ENCODE measurements at places on chromosomes 1 and 21.

DNA sequence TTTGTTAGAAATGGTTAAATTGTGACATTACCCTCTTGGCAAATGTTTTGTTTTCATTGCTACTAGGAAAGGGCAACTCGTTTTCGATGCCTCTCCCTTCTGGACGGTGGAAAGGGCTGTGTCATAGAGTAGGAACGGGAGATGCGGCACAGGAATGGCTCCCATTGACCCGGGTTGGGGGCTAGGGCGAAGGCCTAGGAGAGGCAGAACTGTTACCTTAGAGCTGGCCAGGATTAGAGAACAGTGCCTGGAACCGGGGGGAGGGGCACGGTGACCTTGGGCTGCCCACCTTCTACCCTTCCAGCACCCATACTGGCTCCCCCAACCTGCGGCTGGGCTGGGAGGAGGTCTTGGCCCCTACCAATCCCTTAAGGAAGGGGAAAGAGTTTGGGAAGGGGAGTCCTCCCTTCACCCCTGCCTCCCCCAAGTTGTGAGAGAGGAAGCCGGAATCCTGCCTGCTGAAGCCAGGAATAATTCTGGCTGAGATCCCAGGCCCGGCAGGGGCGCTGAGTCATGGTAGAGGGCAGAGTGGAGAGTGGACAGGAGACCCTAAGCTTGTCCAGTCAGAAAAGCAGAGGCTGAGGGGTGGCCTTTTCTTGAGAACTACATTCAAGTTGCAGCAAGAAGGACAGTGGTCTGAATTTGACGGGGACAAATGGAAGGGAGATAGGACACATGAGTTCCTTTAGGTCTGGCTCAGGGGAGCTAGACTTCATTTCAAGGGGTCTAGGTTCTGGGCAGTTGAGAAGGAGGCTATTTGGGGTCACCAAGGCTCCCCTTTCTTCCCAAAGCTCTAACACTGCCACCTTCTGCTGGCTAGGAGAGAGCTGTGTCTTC is 8.2 kb downstream of the LMNA start:
- DNase-seq = no peak

GRCh38 chr1:236877661-236878060 is 82.6 kb downstream of the MTR start:
- no peak for DNase-seq

DNA sequence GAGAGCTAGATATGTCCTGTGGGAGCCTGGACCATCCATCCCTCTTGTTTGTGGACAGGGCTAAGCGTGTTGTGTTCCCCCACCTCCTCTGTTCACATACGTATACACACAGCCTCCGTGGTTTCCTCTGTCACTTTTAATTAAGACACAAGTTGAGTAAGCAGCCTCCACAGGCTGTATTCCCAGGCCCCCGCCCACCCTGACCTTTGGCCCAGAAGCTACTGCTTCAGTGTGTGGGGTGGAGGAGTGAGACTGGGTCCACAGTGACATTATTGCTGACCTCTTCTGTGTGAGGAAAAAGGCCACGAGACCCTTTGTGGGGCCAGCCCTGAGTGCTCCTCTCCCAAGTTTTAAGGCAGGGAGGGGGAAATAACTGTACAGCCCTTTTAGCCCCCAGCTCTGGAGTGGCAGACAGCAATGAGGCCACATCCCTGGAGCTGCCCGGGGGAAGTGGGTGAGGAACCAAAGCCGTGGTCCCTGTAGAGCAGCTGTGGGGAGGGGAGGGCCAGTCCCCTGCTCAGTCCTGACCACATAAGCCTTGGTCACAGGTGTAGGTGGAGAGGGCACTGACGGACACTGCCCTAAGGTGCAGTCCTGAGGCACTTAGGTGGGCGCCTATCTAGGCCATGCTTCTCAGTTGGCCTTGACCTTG is 4.4 kb downstream of the ELOVL1 start:
- no peak for DNase-seq

DNA sequence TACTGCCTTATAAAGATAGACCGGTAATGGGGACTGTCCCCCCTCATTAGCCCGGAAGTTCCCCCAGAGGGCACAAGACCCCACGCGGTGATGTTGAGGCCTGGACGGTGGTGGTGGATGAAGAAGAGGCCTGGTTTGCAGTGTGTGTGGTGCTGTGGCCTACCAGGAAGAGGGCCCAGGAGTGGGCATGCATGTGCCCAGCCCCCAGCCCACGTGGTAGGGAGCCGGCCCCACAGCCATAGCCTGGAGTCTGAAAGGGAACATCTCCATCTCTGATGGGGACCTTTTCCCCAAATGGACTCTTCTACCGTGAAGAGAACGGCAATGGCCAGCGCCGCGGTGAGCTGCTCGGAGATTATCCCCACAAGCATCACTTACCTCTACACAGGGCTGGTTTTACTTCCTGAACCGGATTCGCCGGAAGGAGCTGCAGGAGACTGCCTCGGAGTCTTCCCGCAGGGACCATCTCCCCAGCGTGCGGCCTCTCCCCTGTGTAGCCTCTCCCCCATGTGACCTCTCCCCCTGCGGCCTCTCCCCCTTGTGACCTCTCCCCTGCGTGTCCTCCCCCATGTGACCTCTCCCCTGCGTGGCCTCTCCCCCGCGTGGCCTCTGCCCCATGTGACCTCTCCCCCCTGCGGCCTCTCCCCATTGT is 20.6 kb downstream of the RRP1 start:
- no peak for DNase-seq

GRCh38 chr1:184158896-184159681 is 107.6 kb downstream of the TSEN15 start:
- DNase-seq = no peak

DNA sequence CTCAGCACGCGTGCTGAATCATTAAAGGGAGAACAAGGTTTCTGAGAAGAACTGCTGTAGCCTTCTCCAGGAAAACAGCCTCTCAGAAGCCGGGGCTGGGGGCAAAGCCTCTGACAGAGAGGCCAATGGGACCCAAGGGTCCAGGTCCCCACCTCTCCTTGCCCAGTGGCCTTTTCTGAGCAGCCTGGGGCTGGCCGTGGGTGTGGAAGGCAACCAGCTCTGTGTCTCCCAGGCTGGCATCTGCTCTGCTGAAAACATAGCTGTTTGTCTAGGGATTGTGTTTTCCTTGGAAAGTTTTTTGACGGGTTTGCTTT is 261.2 kb downstream of the NPHP4 start:
- DNase-seq = no peak

DNA sequence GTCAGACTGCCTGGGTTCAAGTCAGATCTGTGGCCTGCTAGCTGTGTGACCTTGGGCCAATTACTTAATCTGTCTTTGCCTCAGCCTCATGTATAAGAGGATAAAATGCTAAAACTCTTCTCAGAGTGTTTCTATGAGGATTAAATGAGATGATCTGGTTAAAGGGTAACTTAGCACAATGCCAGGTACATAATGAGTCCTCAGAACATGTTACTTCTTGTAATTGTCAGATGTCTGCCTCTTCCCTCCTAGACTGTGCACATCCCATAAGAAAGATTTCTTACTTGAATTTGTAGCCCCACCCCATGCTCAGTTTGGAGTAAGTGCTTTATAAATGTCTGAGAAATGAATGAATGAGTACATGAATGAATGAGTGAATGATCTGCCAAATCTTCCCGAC is 34.6 kb upstream of the HIVEP3 start:
- DNase-seq = no peak

DNA sequence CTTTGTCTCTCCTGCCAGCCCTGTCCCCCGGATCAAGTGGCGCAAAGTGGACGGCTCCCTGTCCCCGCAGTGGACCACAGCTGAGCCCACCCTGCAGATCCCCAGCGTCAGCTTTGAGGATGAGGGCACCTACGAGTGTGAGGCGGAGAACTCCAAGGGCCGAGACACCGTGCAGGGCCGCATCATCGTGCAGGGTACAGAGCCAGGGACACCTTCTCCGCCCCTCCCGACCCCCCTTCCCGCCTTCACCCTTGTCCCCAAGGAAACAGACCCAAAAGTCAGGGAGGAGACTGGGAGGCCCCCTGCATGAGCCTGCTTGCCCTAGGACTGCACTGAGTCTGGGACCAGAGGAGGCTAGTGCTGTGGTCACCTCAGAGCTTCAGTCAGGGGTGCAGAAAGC is 18.2 kb downstream of the CNTN2 start:
- DNase-seq = no peak

GRCh38 chr1:79539001-79539400 is 532.5 kb upstream of the ADGRL4 start:
- no peak for DNase-seq

- DNase-seq = no peak
These were observed 53.2 kb upstream of the LYST start for GRCh38 chr1:235919833-235920441.

DNA sequence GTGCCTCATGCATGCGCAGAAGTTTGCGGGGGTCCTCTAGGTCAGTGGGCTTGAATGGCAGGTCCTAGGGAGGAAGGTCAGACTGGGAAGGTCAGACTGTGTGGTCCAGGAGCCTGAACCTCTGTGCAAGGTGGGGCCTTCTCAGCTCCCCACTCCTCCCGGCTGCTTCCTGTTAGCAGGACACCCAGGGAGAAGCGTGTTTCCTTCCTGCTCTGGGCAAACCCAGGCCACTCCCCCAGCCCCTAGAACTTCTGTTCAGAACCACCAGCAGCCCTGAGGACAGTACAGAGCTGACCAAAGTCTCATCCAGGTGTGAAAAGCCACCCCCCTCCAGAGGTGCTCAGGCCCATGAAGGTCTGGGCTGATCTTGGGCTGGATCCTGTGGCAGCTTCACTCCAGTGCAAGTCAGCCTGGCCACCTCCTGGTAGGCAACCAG is 29.9 kb downstream of the NAV1 start:
- no peak for DNase-seq

DNA sequence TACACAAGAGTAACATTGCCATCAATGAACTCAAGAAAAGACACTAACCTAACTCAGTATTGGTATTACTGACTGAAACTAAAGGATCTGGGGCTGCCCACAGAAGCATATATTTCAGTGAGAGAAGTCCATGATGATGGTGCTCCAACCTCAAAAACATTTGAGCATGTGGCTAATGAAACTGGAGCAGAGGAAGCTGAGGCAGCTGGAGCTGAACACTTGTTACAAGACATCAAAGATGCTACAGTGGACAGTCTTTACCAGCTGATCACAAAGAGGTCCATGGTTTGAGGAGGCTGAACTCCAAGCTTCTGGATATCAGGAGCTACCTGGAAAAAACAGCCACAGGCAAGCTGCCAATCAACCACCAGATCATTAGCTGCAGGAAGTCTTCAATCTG is 42.2 kb upstream of the TTC39A start:
- DNase-seq = no peak

- DNase-seq = no peak
These were observed 112.2 kb downstream of the RYR2 start for GRCh38 chr1:237154157-237154556.

DNA sequence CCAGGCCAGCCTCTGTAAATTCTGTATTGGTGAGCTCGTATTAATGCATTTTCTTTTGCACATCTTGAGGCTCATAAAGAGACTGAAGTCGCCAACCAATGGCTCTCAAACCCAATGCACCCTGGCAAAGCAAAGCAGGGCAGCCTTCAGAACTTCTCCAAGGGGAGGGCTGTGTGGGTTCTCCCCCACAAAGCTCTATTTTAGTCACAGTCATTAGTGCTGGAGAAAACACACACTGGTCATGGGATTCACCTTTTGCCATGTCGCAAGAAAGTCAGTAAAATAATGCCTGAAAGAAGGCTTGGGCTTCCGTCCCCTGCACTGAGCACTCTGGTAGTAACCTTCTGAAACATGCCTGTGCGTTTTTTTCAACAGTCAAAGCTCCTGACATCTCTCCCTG is 26.3 kb upstream of the ATF3 start:
- no peak for DNase-seq

- no peak for DNase-seq
These were observed 21.3 kb upstream of the COL18A1 start for GRCh38 chr21:45383615-45384201.

- DNase-seq = no peak
These were observed 4.9 kb downstream of the CSTB start for GRCh38 chr21:43771199-43771675.

GRCh38 chr1:212607206-212607912 is 1.2 kb upstream of the ATF3 start:
- DNase-seq = no peak

GRCh38 chr1:190452272-190452848 is 25.3 kb downstream of the BRINP3 start:
- no peak for DNase-seq

DNA sequence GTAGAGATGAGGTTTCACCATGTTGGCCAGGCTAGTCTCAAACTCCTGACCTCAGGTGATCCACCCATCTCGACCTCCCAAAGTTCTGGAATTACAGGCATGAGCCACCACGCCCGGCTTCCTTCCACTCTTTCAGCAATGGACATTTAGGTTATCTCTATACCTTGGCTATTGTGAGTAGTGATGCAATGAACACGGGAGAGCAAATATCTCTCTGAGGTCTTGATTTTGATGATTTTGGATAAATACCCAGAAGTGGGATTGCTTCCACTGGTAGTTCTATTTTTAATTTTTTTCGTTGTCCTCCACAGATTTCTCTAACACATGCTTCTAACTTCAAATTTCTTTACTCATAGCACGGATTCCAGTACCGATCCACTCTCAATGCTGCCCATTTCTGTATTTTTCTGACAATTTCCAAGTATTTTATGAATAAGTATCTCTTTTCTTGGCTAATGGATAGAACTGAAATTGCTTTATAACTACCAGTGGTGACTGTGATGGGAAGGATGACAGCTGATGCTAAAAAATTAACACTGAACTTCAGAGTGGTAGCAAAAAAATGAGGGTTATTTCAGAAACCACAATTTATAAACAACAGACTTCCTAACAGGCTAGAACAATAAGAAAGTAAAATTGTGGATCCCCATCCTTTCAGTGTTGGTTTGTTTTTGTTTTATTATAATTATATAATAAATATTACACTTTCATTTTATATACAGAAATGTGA is 327.5 kb upstream of the RUNX1 start:
- no peak for DNase-seq

- no peak for DNase-seq
These were observed 39.4 kb downstream of the CDC14A start for GRCh38 chr1:100391675-100392074.

DNA sequence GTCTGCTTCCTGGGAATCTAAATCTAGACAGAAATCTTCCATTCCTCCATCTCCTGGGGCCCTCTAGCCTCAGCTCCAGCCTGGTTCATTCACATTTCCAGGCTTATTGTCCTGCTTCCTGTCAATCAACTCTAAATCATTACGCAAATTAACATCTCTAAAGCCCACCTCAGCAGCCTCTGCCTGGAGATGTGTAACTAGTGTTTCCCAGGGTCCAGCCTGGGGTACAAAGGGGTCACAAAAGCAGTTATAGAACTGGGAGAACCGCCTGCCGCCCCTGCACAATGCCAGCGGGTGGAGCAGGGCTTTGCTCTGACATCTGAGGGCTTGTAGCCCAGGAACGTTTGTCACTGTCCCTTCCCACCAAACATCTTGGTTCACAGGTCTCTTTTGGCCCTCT is 373.5 kb downstream of the RRAGC start:
- DNase-seq = no peak

DNA sequence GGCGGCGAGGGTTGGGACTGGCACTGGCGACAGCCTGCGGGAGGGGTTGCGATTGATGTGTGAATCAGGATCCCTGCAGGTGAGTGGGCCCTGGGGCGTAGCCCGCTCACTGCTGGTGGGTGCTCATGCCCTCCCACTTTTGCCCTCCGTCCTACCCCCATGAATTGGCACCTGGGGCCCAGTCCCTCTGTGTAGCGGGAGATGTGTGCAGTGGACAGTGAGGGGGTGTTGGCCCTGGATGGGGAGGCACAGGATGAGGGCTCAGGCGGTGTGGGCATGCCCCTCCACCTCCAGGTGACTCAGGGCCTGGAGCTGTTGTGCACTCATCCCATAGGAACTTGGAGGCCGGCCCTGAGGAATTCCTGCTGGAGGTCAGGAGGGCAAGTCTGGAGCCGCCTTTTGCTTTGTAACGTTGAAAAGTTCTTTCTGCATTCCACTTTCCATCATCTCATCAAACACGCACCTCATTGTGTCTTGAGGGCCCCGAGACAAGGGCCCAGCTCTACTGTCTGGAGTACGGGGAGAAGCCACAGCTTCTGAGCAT is 3.0 kb downstream of the PEAR1 start:
- DNase-seq = no peak
